Immature natural killer cell (primary cell): ENCODE measurements at places on chromosomes 13 and 19.
A peak's percentile ranks its signal among the peaks of the same experiment; 100 is the strongest.

- DNase-seq = no peak
These were observed 6.6 kb upstream of the EID2 start for GRCh38 chr19:39546599-39546998.

- DNase-seq = no peak
These were observed 236.3 kb downstream of the COL4A1 start for GRCh38 chr13:110070511-110071120.

DNA sequence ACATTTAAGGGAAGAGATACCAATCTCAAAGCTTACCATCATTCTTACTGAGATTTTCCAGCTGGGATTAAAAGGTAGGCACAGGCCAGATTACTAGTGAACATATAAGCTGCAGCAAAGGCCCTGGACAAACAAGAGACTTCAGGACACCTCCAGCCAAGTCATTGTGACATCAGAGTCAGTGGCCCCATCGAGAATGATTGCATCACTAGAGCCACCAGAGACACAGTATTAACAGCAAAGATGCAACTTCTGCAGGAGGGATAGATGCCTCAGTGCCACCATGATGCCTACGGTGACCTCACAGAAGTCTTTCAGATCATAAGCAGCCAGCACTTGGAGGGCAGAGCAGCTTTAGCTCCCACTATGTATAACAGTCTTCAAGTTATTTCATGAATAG lies 8.6 kb downstream of the RUBCNL start:
- no peak for DNase-seq

- no peak for DNase-seq
These were observed 12.4 kb upstream of the ZNF486 start for GRCh38 chr19:20154636-20155035.

GRCh38 chr19:41434450-41434849 lies 5.3 kb downstream of the DMAC2 start:
- DNase-seq = no peak

DNA sequence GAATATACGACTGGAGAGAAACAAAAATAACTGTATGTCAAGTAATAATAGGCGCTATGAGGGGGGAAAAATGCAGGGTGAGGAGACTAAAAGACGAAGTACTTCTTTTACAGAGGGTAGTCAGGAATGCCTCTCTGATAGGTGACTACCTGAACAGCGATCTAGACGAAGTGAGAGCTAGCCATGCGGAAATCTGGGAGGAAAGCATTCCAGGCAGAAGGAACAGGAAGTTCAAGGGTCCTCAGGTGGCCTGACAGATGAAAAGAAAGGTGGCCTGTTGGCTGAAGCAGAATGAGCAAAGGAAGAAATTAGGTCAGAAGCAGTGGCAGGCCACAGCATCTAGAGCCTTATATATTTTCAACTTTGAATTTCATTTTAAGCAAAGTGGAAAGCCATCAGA lies 13.3 kb downstream of the ZDHHC20 start:
- DNase-seq = no peak

GRCh38 chr19:40774916-40775631 lies at the start of gene MIA:
Gene MIA (plus strand): TSS chr19:40775521. CDS start chr19:40775543, 22 bp downstream.
- no peak for DNase-seq

GRCh38 chr19:42471554-42472249 lies 29.0 kb upstream of the CXCL17 start:
- DNase-seq = no peak

DNA sequence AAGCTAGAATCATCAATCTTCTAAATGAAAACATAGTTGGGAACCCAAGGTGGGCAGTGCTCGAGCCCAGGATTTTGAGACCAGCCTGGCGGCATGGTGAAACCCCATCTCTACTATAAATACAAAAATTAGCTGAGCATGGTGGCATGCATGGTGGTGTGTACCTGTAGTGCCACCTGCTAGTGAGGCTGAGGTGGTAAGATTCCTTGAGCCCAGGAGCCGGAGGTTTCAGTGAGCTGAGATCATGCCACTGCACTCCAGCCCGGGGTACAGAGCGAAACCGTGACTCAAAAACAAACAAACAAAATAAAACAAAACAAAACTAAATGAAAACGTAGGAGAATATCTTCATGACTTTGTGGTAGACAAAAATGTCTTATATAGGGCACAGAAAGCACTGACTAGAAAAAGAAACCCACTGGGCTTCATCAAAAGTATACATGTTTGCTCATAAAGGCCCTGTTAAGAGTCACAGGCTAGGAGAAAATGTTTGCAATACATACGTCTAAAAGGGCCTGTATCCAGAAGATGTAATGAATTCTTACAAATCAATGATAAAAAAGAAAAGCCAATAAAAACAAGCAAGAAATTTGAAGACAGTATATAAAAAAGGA lies 353.6 kb downstream of the FGF9 start:
- no peak for DNase-seq

DNA sequence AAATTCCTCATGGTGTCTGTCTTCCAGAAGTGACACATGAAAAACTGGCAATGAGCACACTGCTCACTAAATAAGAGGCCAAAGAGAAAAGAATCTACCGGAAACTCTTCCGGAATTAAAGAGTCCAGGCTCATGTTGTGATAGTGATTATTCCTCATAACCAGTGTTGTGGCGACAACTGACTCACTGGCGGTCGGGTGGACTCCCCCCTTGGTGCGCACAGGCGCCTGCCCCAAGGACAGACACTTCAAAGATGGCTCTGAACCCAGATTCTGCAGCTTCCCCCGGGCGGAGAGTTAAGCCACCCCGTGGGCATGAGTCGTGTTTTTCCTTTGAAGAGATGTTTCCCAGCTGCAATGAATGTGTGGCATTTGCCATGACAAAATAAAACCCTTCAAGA lies 10.3 kb downstream of the IL17D start:
- no peak for DNase-seq

GRCh38 chr13:51848674-51849073 lies 3.7 kb upstream of the TMEM272 start:
- DNase-seq = no peak

DNA sequence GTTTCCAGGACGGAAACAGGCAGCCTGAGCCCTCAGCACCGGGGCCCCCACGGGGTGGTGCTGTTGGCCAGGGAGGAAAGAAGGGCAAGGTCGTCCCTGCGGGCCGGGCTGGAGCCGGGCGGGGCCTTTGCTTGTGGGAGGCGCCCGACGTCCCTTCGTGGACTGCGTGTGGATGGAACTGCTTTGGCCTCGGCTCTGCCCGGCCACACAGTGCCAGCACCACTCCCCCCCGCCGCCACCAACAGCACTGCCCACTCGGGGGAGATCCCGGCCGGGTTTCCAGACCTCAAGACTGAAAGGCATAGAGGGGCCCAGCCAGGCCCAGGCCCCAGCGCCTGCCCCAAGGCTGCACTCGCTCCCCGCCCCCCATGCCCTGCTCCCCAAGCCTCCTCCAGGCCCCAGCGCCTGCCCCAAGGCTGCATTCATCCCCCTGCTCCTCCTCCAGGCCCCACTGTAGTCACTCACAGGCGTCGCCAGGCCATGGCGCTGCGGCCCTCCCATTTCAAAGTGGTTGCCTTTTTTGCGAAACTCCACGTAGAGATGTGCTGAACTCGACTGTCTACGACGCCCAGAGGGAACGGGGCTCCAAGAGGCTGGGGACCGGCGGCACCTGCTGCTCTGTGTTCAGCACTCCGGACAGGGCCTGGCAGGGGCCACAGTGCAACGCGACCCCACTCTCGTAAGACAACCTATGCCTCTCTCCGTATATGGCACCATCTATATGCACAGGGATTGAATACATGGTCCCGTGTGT lies 22.5 kb downstream of the C13orf46 start:
- DNase-seq = peak; percentile 41

DNA sequence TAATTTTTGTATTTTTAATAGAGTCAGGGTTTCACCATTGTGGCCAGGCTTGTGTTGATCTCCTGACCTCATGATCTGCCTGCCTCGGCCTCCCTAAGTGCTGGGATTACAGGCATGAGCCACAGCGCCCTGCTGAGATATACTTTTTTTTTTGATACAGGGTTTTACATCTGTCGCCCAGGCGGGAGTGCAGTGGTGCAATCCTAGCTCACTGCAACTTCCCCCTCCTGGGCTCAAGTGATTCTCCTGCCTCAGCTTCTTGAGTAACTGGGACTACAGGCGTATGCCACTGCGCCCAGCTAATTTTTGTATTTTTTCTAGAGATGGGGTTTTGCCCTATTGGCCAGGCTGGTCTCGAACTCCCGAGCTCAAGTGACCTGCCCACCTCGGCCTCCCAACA lies 2.0 kb downstream of the COLGALT1 start:
- no peak for DNase-seq

GRCh38 chr19:9323557-9323918 lies 441 bp upstream of the ZNF559 start:
- DNase-seq = peak; percentile 79

- no peak for DNase-seq
These were observed 8.8 kb upstream of the CCER2 start for GRCh38 chr19:38920602-38921419.

DNA sequence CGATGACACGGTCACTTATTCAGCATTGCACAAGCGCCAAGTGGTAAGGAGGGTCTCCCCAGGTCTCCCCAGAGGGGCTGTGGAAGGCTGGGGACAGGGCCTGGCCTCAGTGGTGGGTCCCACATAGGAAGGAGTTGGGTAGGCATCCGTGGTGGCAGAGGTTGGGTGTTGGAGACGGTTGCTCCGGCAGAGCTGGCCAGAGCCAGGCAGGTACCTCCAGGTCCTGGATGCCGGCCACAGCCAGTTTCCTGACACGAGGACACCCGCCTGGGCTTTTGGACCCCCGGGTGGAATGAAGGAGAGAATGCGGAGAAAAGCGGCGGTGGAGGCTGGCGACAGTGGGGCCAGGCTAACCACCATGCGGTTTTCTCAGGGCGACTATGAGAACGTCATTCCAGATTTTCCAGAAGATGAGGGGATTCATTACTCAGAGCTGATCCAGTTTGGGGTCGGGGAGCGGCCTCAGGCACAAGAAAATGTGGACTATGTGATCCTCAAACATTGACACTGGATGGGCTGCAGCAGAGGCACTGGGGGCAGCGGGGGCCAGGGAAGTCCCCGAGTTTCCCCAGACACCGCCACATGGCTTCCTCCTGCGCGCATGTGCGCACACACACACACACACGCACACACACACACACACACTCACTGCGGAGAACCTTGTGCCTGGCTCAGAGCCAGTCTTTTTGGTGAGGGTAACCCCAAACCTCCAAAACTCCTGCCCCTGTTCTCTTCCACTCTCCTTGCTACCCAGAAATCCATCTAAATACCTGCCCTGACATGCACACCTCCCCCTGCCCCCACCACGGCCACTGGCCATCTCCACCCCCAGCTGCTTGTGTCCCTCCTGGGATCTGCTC lies 1.3 kb upstream of the FFAR1 start:
- peak; percentile 24 for DNase-seq

DNA sequence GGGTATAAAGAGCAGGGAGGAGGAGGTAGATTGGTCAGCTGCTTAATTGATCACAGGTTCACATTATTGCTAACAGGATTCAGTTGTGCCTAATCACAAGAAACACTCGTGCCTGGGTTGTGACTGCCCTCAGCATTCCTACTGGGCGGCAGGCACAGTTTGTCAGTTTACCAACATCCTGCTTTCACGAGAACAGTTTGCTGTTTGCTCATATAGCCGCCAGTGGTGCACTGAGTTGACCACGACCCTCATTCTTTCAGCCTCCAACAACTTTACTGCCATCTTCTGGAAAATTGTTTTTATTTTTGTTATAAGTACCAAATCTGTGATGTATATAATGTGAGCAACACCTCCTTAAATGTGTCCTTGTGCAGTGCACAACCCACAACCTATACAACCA lies 16.2 kb upstream of the IFT88 start:
- no peak for DNase-seq

DNA sequence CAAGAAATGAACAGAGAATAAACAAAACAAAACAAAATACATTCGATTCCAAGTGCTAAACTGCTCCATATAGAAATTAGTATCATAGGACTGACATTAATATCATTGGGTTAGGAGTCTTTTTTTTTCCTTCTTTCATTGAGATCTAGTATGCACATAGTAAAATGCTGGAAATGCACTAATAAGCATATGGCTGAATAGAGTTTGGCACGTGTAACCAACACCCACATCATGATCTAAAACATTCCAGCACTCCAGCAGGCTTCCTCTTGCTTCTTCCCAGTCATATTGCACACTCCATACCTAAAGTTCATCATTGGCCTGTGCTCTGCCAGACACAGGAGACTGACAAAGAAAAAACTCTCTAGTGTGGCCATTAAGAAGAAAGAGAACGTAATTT lies 117.5 kb downstream of the POU4F1 start:
- DNase-seq = no peak

GRCh38 chr19:12995596-12996405 lies 526 bp downstream of the NFIX start:
- DNase-seq = peak; percentile 28

GRCh38 chr13:78593652-78594455 lies 9.5 kb downstream of the POU4F1 start:
- no peak for DNase-seq

DNA sequence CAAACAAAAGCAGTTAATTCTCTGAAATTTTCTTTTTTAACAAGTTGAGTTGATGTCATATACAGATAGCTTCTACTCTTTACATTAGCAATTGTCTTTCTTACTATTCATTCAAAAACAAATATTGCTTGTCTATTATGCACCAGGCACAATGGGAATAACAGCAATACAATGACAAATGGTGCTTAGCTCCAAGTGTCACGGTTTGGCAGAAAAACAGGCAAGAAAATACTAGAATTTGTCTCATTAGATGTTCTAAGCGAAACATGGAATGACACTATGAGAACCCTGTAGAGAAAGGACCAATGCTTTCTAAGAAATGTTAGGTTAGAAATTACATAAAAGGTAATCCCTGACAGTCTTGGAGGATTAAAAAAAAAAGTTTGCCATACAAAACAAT lies 187.6 kb downstream of the PCDH9 start:
- no peak for DNase-seq

- DNase-seq = peak; percentile 18
These were observed 75.3 kb downstream of the CACNA1A start for GRCh38 chr19:13430790-13431582.

DNA sequence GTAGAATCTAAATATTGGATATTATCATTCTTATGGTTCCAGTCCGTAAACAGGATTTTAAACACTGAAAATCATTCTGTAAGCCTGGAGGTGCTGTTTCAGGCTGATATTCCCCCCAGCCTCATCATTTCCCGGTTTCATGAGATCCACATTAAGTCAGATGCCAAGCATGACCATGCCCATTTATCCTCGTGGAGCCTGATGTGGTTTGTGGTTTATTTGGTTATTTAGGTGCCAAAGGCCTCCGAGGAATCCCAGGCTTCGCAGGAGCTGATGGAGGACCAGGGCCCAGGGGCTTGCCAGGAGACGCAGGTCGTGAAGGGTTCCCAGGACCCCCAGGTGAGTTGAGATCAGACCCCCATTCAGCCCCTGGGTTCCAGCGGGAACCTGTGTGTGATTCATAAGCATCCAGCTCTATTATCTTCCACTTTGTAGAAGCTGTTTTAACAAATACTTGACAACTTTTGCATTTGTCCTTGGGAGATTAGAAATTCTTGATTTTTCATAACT lies 92.5 kb downstream of the RAB20 start:
- DNase-seq = no peak
